ENCODE measurements at places on chromosomes 5 and 9. TPM values are rescaled to one million over a fixed set of nuclear protein-coding genes. Genes with fewer than 3 reads are reported as not detected.

PKD2L2 gene
- total RNA-seq, result not detected

SLCO6A1 gene
- not detected for total RNA-seq

BRD8 gene
- 10.9 TPM for total RNA-seq

ADGRV1 gene
- total RNA-seq, result 0.39 TPM

ARL14EPL gene
- total RNA-seq, result not detected

FGFR4 gene
- 8.5 TPM for total RNA-seq

LVRN gene
- not detected for total RNA-seq

PLK2 gene
- 166 TPM for total RNA-seq

TRAF1 gene
- total RNA-seq, result 0.38 TPM

ALDH1A1 gene
- not detected for total RNA-seq

ADRB2 gene
- total RNA-seq, result 11.9 TPM

FAM120AOS gene
- total RNA-seq, result 18.1 TPM

TIMD4 gene
- not detected for total RNA-seq

ZFP62 gene
- total RNA-seq, result 13.3 TPM

UTP15 gene
- total RNA-seq, result 19.0 TPM

KCTD16 gene
- 0.04 TPM for total RNA-seq

STXBP1 gene
- 31.7 TPM for total RNA-seq

OR1Q1 gene
- not detected for total RNA-seq

ARID3C gene
- 0.31 TPM for total RNA-seq

ACOT12 gene
- total RNA-seq, result not detected

TRIM7 gene
- 56.8 TPM for total RNA-seq

IRGM gene
- total RNA-seq, result not detected

ZNG1A gene
- 18.9 TPM for total RNA-seq

ADRA1B gene
- 0.78 TPM for total RNA-seq

KIF2A gene
- total RNA-seq, result 37.4 TPM

Measured in hair follicular keratinocyte (primary cell).